ENCODE measurements at places on chromosomes 1 and 21.

DNA sequence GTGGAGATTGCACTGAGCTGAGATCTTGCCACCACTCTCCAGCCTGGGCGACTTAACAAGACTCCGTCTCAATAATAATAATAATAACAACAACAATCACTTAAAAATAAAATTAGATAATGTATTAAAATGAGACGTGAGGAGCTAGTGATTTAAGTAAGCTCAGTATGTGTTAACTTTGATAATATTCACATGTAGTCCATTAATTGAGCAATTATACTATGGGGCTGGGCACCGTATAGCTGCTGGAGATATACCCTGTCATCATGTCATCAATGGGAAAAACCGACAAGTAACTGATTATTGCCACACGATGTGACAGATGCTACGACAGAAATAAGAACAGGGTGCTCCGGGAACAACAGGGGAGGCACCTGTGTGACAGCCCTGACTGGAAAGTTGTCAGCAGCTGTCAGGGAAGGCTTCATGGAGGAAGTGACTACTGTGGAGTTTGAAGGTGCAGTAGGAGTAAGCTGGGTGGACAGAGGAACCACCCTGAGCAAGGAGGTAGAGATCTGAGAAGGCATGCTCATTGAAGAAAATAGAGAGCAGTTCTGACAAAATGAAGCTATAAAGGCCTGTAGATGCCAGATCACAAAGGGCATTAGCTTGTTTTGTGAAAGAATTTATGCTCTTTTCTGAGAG, 924 bp upstream of the CAMSAP2 start:
- DNase-seq: no peak

GRCh38 chr1:86704972-86705664, 742 bp downstream of the SH3GLB1 start:
- peak; percentile 21 for DNase-seq

- DNase-seq: no peak
These were observed 2.0 kb downstream of the CFAP45 start for GRCh38 chr1:159897962-159898361.

- peak; percentile 89 for DNase-seq
These were observed 6.5 kb upstream of the PADI2 start for GRCh38 chr1:17125756-17126237.

GRCh38 chr1:200778766-200779165, 40.1 kb downstream of the CAMSAP2 start:
- no peak for DNase-seq

DNA sequence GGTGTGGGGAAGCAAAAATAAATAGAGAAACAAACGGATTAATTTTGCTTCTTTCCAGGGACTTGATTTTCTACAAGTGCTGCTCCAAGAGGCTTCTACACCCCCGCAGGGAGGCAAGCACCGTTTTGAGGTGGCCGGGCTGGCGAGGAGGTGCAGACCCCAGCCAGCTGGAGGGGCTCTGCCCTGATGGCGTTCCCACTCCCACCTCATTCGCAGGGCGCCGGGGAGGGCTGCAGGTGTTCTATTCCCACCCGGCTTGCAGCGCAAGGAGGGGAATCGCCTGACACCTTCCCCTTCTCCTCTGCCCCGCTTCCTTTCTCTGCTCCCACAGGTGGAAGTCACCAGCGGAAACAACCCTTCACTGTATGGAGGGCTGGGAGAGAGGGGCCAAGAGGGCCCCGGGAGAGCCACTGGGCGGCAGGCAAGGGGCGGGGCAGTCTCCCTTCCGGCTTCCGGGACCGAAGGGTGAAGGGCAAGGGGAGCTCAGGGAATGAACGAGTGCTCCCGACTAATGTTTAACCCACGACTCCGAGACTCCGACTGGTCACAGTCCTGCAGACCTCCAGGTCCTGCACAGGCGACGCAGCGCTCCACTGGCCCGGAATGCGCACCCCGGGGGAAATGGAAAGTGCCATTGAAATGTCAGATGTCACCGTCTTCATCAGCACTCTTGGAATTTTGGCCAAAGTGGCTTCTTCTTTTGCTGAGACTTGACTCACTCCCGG, 29.1 kb downstream of the TEX35 start:
- peak; percentile 61 for DNase-seq

DNA sequence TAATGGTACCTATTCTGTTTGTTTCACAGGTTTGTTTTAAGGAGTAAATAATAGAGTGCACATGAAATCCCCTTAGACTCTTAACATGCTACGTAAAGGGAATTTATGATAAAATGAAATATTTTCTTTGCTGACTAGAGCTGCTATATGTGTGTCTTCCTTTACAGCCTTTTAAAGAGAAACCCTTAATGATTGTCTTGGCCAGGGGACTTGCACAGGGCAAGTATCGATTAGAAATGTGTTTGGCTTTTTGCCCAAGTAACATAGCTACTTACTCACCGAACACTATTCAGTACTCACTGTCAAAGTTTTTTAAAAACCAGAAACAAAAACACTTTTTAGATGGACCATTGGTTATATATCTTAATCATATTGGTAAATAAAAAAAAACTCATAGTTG, 71.3 kb upstream of the KIAA1614 start:
- no peak for DNase-seq

- DNase-seq: peak; percentile 10
These were observed 404 bp upstream of the SCMH1 start for GRCh38 chr1:41242342-41243078.

GRCh38 chr1:43747736-43748135, 40.4 kb downstream of the ST3GAL3 start:
- DNase-seq: no peak

DNA sequence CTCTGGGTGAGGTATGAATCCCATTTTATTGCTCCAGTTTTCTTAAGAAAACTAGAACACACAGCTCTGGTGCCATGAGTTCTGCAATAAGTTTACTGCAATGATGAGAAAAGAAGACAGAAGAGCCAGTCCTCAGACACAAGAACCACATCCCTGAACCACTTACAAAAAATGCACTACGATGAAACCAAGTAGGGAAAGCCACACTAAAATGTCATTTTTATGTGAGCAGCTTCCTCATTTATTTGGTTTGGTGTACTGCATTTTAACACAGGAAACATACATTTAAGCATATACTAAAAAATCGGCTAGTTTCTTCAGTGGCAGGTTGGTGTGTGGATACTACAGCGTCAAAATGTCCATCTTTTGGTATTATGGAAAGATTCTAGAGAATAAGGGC, 95.9 kb downstream of the PTPN14 start:
- no peak for DNase-seq

DNA sequence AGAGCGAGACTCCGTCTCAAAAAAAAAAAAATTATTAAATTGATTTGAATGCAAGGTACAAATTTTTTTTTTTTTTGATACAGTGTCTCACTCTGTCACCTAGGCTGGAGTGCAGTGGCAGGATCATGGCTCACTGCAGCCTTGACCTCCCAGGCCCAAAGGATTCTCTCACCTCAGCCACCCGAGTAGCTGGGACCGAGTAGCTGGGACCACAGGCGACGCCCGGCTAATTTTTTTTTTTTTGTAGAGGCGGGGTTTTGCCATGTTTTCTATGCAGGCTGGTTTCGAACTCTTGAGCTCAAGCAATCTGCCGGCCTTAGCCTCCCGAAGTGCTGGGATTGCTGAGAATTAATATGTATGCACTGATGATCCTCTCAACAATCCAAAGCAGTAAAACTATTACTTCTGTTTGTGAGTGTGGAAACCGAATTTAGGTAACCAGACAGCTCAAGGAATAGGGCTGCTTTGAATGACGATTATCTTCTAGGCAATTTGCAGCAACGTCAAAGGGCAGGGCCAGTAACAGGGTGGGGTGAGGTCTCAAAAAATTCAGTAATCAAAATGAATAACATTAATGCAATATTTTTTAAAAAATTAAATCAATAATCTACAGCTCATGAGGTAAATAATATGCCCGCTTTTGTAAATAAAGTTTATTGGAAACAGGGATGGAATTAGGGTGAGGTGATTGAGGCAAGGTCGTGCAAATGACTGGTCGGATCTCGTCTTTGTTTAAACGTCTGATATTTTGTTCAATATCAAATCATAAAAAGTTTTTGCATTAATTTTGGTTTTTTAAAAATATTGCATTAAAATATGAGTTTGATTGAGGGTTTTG, 1.2 kb downstream of the CLSPN start:
- no peak for DNase-seq

DNA sequence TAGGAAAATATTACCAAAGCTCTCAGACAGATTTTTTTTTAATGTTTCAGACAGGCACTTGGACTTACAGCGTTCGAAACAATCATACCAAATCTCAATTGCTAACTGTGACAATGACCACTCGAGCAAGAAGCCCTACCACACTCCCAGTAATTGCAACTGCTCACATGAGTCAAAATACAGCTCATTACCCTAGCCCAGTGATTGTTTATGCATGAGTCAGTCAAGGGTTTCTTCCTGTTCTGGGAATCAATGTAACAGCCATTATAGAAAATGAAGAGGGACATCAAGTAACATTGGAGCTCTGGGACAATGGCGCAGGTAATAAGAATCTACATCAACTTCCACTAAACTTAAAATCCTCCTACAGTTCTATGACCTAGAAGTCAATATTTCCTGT, 56.1 kb upstream of the SH3GLB1 start:
- no peak for DNase-seq

DNA sequence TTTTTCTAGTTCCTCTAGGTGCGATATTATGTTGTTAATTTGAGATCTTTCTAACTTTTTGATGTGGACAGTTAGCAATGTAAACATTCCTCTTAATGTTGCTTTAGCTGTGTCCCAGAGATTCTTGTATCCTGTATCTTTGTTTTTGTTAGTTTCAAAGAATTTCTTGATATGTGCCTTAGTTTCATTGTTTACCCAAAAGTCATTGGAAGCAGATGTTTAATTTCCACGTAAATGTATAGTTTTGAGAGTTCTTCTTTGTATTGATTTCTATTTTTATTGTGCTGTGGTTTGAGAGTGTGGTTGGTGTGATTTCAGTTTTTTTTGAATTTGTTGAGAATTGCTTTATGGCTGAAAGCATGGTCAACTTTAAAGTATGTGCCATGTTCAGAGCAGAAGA, 319.4 kb downstream of the PTBP2 start:
- no peak for DNase-seq
